Bronchus fibroblast of lung (primary cell): ENCODE measurements at places on chromosomes 5 and 9. TPM values are rescaled to one million over a fixed set of nuclear protein-coding genes. Genes with fewer than 3 reads are reported as not detected.

IFNA21 gene
- not detected in 2 replicates for total RNA-seq

DBN1 gene
- 224 and 238 TPM in 2 replicates for total RNA-seq

GRK6 gene
- total RNA-seq = 31.7 and 34.5 TPM in 2 replicates

FAM169A gene
- total RNA-seq = 0.89 and 2.5 TPM in 2 replicates

IRX1 gene
- total RNA-seq = not detected in 2 replicates

PRSS3 gene
- total RNA-seq = 1.3 and 3.7 TPM in 2 replicates

PKD2L2 gene
- not detected in 2 replicates for total RNA-seq

GABRB2 gene
- total RNA-seq = not detected in 2 replicates

VCAN gene
- 82.5 and 84.9 TPM in 2 replicates for total RNA-seq

PCDHGA6 gene
- total RNA-seq = 0.67 and 1.0 TPM in 2 replicates

IRX2 gene
- 1.8 and 2.2 TPM in 2 replicates for total RNA-seq

FOXI1 gene
- total RNA-seq = not detected in 2 replicates

ZNF189 gene
- 6.7 and 7.4 TPM in 2 replicates for total RNA-seq

TAF1L gene
- not detected in 2 replicates for total RNA-seq

GPX8 gene
- 137 and 151 TPM in 2 replicates for total RNA-seq

HACD4 gene
- total RNA-seq = 4.4 and 4.5 TPM in 2 replicates

CBY3 gene
- total RNA-seq = not detected in 2 replicates

TRIM36 gene
- 0.67 and 1.5 TPM in 2 replicates for total RNA-seq

LCN2 gene
- not detected in 2 replicates for total RNA-seq

MED22 gene
- 17.7 and 18.6 TPM in 2 replicates for total RNA-seq

IL11RA gene
- total RNA-seq = 13.8 and 16.5 TPM in 2 replicates

PCA3 gene
- not detected in 2 replicates for total RNA-seq

FAM78A gene
- under 0.01 and 0.30 TPM in 2 replicates for total RNA-seq

ZBTB5 gene
- 4.2 and 4.7 TPM in 2 replicates for total RNA-seq

SLC6A19 gene
- not detected in 2 replicates for total RNA-seq

DNAJC25 gene
- 6.2 and 7.7 TPM in 2 replicates for total RNA-seq

RXFP3 gene
- under 0.01 TPM in 1 of 2 replicates, not detected in the other for total RNA-seq

ANXA1 gene
- 421 and 427 TPM in 2 replicates for total RNA-seq

CAMSAP1 gene
- total RNA-seq = 18.7 and 22.9 TPM in 2 replicates

SLC45A2 gene
- total RNA-seq = under 0.01 TPM in 1 of 2 replicates, not detected in the other

PCDHA1 gene
- not detected in 2 replicates for total RNA-seq

BARHL1 gene
- total RNA-seq = not detected in 2 replicates

PPIC gene
- 16.8 and 22.5 TPM in 2 replicates for total RNA-seq

HINT1 gene
- total RNA-seq = 230 and 244 TPM in 2 replicates

ADAMTS6 gene
- total RNA-seq = 16.5 and 19.3 TPM in 2 replicates

PHF24 gene
- 0.17 and 0.74 TPM in 2 replicates for total RNA-seq

AGXT2 gene
- total RNA-seq = not detected in 2 replicates

PCYOX1L gene
- total RNA-seq = 11.7 and 13.1 TPM in 2 replicates

SEMA4D gene
- total RNA-seq = 0.59 and 0.84 TPM in 2 replicates

SLC6A18 gene
- not detected in 2 replicates for total RNA-seq

ZNF622 gene
- 27.5 and 30.6 TPM in 2 replicates for total RNA-seq

C7 gene
- 3.0 and 3.4 TPM in 2 replicates for total RNA-seq

SPAG8 gene
- 1.5 and 2.4 TPM in 2 replicates for total RNA-seq

SGTB gene
- 9.2 and 9.8 TPM in 2 replicates for total RNA-seq

EGFLAM gene
- total RNA-seq = 1.2 TPM in 2 replicates

SHISAL2B gene
- total RNA-seq = not detected in 2 replicates

LECT2 gene
- total RNA-seq = not detected in 2 replicates

AOPEP gene
- 11.6 and 19.3 TPM in 2 replicates for total RNA-seq

SPATA31A3 gene
- not detected in 2 replicates for total RNA-seq

TMEFF1 gene
- total RNA-seq = 1.3 and 1.5 TPM in 2 replicates

MARCOL gene
- not detected in 2 replicates for total RNA-seq

PAEP gene
- not detected in 2 replicates for total RNA-seq

PCDHGC4 gene
- 0.17 and 0.30 TPM in 2 replicates for total RNA-seq

CCDC180 gene
- total RNA-seq = 0.30 and 0.34 TPM in 2 replicates

GPR21 gene
- not detected in 2 replicates for total RNA-seq

SLC46A2 gene
- total RNA-seq = not detected in 2 replicates

C5orf52 gene
- total RNA-seq = not detected in 2 replicates

IFNK gene
- not detected in 2 replicates for total RNA-seq

SLC25A2 gene
- total RNA-seq = not detected in 2 replicates
